CD8-positive, alpha-beta T cell (primary cell): ENCODE measurements at places on chromosomes 11 and 22.

GRCh38 chr11:115117956-115118493 lies 386.2 kb downstream of the CADM1 start:
- DNase-seq, result no peak

DNA sequence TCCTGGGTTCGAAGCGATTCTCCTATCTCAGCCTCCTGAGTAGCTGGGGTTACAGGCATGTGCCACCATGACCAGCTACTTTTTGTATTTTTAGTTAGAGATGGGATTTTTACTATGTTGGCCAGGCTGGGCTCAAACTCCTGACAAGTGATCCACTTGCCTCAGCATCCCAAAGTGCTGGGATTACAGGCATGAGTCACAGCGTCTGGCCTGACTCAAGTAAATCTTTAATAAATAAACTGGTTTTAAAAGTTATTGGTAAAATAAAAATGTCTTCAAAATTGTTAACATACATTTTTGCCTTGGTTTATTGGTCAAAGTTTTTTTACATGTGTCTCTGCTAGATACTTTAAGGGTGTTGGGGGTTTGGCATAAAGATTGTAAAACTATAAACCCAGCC lies 7.3 kb upstream of the PES1 start:
- no peak for DNase-seq

- no peak for DNase-seq
Measured at GRCh38 chr22:42461511-42461910, 29.3 kb upstream of the NFAM1 start.

GRCh38 chr22:37604875-37605274 lies 3.8 kb upstream of the GGA1 start:
- DNase-seq, result peak; percentile 71

DNA sequence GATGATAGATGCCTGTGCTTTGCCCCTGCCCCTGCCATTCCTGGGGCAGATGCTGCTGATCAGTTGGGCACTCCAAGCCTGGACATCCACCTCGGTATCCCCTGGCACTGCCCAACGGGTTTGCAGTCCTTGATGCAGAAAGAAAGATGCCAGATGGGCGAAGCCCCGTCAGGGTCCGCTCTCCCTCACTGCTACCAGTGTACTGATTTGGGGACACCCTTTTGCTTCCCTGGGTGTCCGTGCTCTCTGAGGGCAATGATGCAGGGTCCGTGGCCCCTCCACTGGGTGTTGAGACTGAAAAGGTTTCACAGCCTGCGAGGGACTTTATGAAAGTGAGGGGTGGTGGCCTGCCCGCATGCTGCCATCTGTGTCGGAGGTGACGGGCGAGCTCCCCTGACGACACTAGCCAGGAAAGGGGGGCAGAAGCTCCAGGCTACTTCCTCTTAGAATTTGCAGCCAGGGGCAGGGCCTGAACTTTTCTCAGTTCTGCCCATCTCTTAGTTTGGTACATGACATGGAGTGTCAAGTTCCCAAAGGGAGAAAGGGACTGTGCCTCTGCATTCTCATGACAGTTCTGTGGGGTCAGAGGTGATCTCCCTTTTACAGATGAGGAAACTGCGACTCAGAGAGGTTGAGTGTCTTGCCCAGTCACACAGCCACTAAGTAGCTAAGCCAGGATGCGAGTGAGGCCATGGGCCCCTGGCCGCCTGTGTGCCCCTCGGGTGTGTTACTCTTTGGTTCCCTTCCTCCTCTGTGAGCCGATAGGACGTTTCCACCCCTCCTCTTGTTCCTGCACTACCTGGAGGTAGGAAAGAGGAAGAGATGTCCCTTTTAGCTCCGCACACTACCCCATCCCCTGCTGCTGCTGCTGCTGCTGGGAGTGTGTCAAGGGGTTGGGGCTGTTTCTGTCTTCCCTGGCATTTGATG lies 96.6 kb downstream of the BCR start:
- no peak for DNase-seq

- DNase-seq, result no peak
Measured at GRCh38 chr22:45473626-45474237, 29.0 kb upstream of the FBLN1 start.

DNA sequence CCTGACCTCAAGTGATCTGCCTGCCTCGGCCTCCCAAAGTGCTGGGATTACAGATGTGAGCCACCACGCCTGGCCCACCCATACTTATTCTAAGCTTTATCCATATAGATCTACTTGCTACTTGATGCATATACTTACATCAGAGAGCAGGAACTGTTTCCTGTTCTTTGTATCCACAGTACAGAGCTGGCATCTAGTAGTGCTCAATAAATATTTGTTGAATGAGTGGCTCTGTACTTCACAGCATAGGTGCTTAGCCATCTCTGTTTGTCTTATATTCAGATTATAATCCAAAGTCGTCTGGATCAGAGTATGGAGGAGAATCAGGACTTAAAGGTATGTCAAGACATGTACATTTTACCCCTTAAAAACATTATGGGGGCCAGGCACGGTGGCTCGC lies 38.6 kb upstream of the DLAT start:
- no peak for DNase-seq

GRCh38 chr11:45374653-45375059 lies 88.5 kb upstream of the SYT13 start:
- no peak for DNase-seq

DNA sequence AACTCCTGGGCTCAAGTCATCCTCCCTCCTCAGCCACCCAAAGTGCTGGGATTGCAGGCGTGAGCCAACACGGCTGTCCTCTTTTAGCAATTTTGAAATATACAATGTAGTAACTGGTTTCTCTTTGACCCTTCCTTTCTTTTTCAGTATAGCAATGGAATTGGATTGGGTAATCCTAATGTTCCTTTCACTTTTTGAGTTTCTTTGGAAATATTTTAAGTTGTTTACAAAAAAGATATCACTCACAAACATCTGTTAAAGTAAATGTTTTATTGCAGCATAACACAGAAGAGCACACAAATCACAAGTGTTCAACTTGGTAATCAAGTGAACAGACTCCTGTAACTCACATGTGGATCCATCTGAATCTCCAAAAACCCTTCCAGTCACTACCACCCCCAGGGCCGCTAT lies 44.6 kb upstream of the EP300 start:
- DNase-seq, result no peak

GRCh38 chr11:86013713-86014112 lies 55.2 kb downstream of the PICALM start:
- DNase-seq, result no peak

DNA sequence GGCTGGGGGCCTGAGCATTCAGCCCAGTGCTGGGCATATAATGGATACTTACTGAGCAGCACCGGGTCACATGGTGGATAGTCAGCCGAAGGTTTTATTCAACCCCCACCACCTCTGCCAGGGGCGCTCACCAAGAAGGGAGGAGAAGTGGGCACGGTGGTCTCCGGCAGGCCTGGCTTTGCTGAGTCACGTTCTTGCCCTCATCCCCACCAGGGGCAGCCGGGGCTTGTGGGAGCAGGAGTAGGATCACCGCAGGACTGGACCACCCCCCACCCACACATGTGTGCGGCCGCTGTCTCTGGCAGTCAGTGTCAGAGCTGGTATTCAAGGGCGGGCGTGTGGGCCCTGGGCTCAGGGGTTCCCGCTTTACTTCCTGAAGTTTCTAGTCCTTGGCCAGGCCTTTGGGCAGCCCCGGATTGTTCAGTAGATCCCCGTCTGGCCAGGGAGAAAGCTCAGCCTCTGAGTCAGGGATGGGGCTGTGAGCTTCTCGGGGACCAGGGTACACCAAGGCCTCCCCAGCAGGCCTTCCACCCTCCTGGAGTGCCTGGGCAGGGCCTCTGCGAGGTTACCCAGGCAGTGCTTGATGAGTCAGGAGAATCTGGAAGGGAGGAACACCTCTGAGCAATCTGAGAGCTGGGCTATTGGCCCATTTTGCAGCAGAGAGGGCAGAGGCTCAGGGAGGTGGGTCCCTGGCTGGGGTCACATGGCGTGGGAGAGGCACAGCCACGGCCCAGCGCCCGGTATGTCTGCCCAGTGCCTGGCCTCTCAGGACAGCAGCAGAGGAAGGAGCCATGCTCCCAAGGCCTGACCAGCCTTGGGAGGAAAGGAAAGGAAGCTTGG lies 60.6 kb downstream of the RTL6 start:
- DNase-seq, result no peak
